Esophagus muscularis mucosa (tissue), 4 donors: ENCODE measurements at places on chromosomes 3 and 15. TPM values are rescaled to one million over a fixed set of nuclear protein-coding genes. Genes with fewer than 3 reads are reported as not detected.

GRCh38 chr3:175224051-175224450 is 364.9 kb downstream of the NAALADL2 start:
- DNase-seq, result no peak

DNA sequence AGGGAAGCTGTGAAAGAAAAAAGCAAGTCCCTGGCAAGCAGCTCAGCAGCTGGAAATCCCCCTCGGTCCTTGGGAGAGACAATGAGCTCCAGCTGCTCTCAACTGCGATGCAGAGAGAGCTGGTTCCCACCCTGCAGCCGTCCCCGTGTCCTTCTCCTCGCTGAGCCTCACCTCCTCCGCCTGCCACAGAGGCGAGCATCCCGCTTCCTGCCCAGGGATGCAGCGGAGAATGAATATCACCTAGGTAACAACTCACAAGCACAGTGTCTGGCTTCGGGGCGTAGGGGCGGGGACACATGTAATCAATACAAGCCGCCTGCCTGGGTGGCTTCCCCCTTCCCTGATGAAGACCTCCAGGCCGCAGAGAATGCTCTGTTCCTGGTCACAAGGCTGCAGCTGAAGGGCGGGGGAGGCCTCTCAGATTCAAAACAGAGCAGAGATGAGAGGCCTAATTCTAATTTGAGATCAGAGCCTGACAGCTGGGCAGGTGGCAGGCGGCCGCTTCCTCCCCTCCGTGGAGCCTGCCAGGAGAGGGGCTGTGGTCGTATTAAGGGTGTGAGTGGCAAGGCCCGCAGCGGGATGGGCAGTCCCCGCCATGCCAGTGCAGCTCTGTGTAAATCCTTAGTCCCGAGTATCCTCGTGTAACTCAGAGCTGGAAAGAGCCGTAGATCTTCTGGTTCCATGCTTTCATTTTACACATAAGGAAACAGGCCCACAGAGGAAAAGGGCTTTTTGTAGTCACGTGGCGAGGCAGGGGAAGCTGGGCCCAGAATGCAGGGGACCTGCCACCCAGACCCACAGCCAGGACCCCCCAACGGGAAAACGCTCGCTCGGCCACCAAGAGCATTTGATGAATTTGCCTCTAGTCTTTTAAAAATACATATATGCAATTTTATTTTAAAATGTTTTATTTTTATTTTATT is 24.3 kb downstream of the ZDHHC19 start:
- no peak for DNase-seq

- peak; percentile 55 for DNase-seq
Measured at GRCh38 chr3:156181509-156181908, 61.1 kb downstream of the KCNAB1 start.

GRCh38 chr3:174959556-174960065 is 100.5 kb downstream of the NAALADL2 start:
- DNase-seq, result no peak

GRCh38 chr3:125958511-125959316 is 10.3 kb upstream of the ROPN1B start:
- peak; percentile 47 for DNase-seq

The FES gene
- total RNA-seq, result 28.7 TPM

The CHRD gene
- total RNA-seq, result 17.4 TPM

The CLDND1 gene
- total RNA-seq, result 120 TPM

The MTMR10 gene
- 32.3 TPM for total RNA-seq

The SLC7A14 gene
- total RNA-seq, result 0.42 TPM

The PLA2G4B gene
- total RNA-seq, result 0.91 TPM
